ENCODE measurements at places on chromosomes 16 and 17.

DNA sequence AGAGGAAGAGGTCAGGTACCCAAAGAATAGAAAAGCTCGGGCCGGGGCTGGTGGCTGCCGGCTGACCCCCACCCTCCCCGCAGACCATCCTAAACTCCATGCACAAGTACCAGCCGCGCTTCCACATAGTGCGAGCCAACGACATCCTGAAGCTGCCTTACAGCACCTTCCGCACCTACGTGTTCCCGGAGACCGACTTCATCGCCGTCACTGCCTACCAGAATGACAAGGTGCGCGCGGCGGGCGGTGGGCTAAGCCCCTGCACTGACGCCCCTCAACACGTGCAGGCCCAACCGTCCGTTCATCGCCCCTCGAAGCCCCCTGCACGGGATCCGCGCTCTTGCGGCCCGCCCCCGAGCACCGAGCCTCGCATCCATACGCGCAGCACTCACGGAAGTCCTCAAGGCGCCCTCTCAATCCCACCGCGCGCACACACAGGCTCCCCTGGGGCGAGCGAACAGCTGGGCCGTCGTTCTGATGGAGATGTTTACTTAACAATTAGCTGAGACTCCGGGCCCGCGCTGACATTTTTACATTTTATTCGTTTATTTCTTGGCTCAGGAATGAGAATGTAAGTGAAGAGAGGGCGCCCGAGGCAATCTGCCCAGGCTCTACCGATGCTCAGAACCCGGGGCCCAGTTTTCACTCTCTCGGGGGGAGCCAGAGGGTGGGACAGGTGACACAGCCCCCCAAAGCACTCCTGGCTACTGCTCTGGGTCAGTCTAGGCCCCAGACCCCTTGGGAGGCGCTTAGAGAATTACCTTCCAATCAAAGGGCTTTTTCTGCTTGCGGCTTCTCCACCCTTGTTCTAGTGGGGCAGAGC, 3.5 kb downstream of the TBX2 start:
- no peak for DNase-seq

- DNase-seq: no peak
Observed at GRCh38 chr17:7144213-7144612, 29.6 kb upstream of the ASGR2 start.

DNA sequence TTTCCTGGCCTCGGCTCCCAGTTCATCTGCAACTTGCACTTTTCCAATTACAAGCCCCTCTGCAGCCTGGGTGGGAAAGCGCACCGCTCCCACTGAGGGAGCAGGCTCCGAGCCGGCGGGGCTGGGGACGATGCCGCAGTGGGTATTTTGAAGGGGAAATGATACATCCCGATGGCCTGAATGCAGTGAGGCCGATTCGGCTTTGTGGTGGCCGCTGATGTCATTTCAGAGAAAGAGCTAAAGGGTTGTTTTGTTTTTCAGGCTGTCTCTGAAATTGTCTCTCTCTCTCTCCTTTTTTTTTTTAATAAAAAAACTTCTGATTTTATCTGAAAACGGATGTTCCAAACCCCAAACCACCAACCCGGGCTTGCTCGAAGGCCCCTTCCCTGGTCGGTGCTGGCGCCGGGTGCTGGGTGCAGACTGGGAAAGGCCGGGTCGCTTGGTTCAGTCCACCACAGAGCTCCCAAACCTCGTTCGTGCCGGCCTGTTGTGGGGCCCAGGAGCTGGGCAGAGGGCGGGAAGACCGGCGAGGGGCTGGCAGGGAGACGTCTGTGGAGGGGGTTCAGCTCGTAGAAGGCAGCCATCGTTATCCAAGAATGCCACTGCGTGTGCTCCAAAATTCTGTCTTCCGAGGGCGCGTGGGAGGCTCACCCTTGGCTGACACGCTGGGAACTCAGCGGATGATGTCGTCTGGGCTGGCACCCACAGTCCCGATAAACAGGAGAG, 102.8 kb downstream of the FOXL1 start:
- DNase-seq: no peak

GRCh38 chr17:48177816-48178215, 70.2 kb downstream of the SNX11 start:
- DNase-seq: no peak

DNA sequence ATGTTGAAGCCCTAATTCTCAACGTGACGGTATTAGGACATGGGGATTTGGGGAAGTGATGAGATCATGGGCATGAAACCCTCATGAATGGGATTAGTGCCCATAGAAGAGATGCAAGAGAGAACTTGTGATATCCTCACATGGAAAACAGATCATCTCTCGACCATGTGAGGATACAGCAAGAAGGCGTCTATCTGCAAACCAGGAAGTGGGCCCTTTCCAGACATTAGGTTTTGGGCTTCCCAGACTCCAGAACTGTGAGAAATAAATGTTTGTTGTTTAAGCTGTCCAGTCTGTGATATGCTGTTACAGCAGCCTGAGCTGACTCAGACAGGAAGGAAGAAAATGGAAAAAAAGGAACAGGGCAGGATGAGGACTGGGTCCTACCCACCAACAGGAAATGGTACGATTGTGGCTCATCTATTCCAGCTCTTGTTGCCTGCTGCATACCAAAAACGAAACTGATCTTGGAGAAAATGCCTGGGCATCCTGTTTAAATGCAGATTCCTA, 21.9 kb upstream of the SSTR2 start:
- DNase-seq: no peak

GRCh38 chr17:34133350-34133749, 121.7 kb upstream of the CCL2 start:
- DNase-seq: no peak

DNA sequence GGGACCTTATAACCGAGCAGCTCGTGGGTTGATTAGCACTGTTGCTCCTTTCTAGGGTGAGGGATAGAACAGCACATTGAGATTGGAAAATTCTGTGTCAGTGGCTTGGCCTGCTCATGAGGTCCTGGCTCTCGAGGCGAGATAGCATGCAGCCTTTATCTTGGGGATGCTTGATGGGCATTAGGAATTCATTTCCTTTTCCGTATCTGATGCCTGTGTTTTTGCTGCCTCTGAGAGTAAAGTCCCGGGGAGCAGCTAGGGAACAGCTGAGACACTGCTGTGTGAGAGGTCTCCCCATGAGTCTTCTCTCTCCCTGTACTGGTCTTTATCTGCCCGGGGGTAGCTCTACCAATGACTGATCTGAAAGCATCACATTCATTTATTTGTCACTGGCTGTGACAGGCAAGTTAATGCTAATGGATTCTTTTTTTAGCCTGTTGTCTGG, 14.5 kb downstream of the MSI2 start:
- no peak for DNase-seq

DNA sequence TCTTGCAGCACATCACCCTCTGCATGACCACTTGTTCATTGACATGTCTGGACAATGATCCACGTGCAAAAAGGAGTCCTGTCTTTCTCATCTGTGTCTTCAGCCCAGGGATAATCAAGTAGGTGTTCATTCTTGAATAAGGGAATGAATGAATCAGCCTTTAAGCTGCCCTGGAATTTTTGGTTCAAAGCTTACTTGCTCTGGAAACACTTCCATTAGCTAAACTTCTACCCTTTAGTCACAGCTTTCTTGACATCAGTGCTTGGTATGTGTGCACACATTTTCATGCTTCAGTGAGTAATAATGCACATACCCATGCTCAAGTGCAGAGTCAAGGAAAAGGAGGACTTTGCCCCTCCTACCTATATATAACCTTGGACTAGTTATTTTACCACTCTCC, 103.0 kb upstream of the CDH13 start:
- no peak for DNase-seq

- no peak for DNase-seq
Observed at GRCh38 chr17:69358688-69359596, 32.0 kb upstream of the ABCA5 start.

GRCh38 chr16:84048871-84049270, 6.3 kb upstream of the SLC38A8 start:
- no peak for DNase-seq

- no peak for DNase-seq
Observed at GRCh38 chr17:75773808-75774470, 8.9 kb upstream of the GALK1 start.

DNA sequence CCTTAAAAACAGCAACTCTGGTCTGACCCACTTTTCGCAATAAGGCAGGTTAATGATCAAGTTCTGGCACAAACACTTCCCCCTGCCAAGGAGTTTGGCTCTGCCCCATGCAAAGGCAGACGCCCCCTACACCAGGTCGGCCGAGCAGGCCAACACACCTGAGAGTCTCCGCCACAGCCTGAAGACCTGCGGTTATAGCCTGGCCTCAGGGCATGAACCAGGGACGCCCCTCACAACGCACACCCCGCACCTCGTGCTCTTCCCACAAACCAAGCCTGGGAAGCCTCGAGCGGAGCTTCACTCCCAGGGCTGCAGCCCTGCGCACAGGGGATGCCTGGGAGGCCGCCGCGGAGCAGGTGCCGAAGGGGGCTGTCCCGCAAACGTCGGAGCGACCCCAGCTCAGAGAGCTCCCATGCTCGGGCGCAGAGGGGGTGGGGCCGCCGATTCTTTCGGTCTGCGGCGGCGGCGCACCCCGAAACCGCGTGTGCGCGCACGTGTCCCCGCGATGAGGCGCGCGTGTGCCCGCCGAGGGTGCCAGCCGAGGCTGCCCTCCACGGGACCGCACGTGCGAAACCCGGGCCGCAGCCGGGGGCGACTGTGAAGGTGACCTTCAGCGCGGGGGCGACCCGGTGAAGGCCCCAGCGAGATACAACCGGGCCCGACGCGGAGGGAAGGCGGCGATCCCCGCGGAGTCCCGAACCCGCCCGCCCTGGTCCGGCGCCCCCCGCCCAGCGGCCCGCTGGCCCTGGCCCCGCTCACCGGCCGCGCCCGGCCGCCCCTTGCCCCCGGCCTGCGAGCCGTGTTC, 559 bp downstream of the CLUH start:
- DNase-seq: no peak

DNA sequence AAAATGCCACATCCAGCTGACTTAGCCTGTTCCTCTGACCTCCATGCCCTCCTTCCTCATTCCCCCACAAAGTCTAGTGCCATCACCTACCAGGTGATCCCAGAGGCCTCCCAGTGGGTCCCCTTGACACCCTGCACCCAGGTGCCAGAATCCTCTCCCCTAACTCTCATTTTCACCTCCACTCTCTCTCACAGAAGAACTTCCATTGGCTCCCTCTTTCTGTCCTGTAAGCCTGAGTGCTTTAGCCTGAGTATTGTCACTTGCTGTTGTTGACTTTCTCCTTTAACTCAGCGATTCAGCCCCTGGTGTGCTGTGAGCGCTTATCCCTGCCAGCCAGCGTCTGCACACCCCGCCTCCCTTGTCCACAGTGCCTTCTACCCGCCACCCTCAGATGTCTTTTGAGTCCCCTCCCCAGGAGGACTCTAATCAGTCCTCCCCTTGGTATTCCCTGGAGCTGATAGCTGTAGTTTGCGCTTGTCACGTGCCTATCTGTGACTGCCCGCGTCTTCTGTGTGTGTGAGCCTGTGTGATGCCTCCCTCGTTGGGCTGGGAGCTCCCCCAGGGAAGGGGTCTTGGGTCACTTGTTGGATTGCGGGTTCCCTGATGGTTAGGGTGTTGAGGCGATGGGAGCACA, 31.9 kb downstream of the ARHGAP23 start:
- no peak for DNase-seq

- DNase-seq: no peak
Observed at GRCh38 chr17:82870541-82870940, 30.7 kb upstream of the ZNF750 start.

DNA sequence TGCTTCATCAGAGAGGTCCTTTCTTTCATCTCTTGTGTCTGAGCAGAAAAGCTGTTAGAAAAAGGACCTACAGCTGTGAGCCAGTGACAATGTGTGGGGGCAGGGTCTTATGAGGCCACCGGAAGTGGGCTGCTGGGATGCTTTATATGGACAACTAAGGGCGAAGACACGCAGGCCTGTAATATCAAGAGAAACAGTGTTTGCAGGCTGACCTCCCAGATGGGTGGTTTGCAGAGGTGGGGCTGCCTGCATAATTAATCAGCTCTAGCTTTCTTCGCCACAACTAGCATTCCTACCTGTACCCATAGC, 30.4 kb upstream of the SALL1 start:
- no peak for DNase-seq

GRCh38 chr16:24430954-24431760, 108.2 kb upstream of the RBBP6 start:
- no peak for DNase-seq

DNA sequence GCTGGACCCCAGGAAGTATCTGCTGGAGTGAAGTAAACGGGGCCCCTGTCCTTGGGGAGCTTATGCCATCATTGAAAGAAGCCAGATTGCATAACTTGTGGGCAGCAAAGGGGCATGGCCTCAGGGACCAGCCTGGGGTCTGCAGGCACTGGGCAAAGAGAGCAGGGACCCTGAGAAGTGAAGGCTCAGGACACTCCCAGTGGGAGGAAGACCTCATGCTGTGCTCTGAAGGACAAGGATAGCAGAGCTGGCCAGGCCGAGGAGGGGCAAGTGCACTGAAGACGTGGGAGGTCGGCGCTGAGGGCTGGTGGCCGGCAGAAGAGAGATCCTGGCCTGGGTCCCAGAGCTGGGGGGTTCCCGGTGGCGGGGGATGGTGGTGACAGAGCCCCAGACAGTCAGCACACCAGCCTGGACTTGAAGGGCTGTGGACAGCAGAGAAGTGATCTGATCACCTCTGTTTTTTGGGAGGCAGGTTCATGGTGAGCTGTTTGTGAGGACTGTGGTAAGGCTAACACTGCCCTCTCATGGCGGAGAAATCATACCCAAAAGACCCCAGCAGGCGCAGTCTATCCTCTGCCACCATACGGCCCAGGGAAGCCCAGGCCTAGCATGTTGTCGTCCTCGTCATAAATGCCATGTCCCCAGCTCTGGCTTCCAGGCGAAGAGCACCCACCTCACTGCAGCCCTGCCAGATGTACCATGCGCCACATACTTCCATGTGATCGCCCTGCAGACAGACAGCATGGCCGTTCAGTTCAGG, 7.1 kb upstream of the CNP start:
- no peak for DNase-seq

Measured in anterior cingulate cortex (tissue), 58 donors.